Activated CD8-positive, alpha-beta memory T cell treated with anti-CD3 and anti-CD28 coated beads, Interleukin-2, amount 10 ng/mL, durations not matched to agents 7 days and 5 days (primary cell): ENCODE measurements at places on chromosomes 1 and 21.

- no peaks in the 10 kb centered on the region for H3K4me1 ChIP-seq
- no peaks in the 10 kb centered on the region for H3K36me3 ChIP-seq
- H3K4me3 ChIP-seq = no peak overlapping the region
- DNase-seq = no peak
These were observed 15.6 kb downstream of the DDAH1 start for GRCh38 chr1:85449356-85449755.

DNA sequence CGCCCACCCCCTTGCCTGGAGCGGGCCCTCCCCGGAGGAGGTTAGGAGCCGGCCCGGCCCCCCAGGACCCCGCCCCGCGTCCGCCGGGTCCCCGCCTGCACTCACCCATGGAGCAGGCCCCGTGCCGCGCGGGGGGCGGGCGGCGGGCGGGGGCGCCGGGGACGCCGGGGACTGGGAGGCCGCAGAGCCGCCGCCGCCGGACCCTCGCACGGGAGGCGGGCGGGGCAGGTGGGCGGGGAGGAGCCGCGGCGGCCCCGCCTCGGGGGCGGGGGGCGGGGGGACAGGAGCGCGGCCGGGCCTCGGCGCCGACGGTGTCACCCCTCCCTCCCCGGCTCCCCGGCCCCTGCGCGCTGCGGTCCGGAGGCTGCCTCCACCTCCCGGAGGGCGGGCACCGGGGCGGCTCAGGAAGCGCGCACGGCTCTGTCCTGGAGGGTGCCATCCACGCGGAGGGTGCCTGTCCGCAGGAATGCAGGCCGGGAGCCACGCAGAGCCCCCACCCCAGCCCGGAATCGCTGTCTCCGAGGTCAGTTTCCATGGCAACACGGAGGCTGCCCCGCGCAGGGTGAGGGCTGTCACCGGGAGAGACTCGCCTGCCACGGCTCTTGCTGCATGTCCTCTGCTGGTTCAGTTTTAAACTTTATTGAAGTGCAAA lies 5.9 kb upstream of the PLEKHG5 start:
- H3K27ac ChIP-seq = no peak overlapping the region
- H3K36me3 ChIP-seq = no peaks in the 10 kb centered on the region
- peak; percentile 60 for DNase-seq
- H3K4me1 ChIP-seq = peaks cover 3% of the 10 kb centered on the region
- peaks cover 29% of the 10 kb centered on the region for H3K27me3 ChIP-seq
- H3K4me3 ChIP-seq = peak overlapping the region; percentile 52

DNA sequence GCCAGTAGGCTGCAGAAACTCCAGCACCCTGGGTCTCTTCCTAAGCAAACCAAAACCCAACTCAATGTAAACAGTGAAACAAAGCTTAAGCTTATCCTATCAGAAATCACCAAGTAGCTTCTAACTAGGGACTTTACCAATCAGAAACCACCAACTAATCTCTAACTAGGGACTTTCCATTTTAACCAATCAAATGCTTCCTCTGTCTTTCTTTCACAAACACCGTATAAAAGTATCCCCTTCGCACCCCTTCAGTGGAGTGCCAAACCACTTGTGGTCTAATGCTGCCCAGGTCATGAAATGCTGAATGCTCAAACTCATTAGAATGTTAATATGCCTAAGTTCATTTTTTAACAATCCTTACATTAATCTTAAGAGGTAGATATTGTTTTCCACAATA lies 250.5 kb upstream of the DUSP10 start:
- H3K4me1 ChIP-seq = peaks cover 55% of the 10 kb centered on the region
- no peak for DNase-seq
- no peak overlapping the region for H3K27ac ChIP-seq
- H3K4me3 ChIP-seq = no peak overlapping the region
- H3K27me3 ChIP-seq = peaks cover 2% of the 10 kb centered on the region

- H3K27ac ChIP-seq = no peak overlapping the region
- peaks cover 29% of the 10 kb centered on the region for H3K4me1 ChIP-seq
- H3K4me3 ChIP-seq = no peak overlapping the region
- DNase-seq = no peak
- peaks cover 12% of the 10 kb centered on the region for H3K36me3 ChIP-seq
These were observed 46.3 kb downstream of the DOP1B start for GRCh38 chr21:36202726-36203602.

- H3K36me3 ChIP-seq = peaks cover 62% of the 10 kb centered on the region
- DNase-seq = peak; percentile 76
- H3K27ac ChIP-seq = peak overlapping the region; percentile 85
- H3K4me1 ChIP-seq = peaks cover 40% of the 10 kb centered on the region
- no peaks in the 10 kb centered on the region for H3K27me3 ChIP-seq
- peak overlapping the region; percentile 46 for H3K4me3 ChIP-seq
These were observed 402.5 kb downstream of the PTPRC start for GRCh38 chr1:199041173-199041914.

GRCh38 chr1:3695326-3696217 lies 43.3 kb downstream of the TP73 start:
- H3K27ac ChIP-seq = no peak overlapping the region
- no peak overlapping the region for H3K4me3 ChIP-seq
- no peaks in the 10 kb centered on the region for H3K36me3 ChIP-seq
- no peaks in the 10 kb centered on the region for H3K27me3 ChIP-seq

GRCh38 chr21:42618707-42619102 lies 34.7 kb upstream of the PDE9A start:
- H3K4me1 ChIP-seq = no peaks in the 10 kb centered on the region
- no peaks in the 10 kb centered on the region for H3K36me3 ChIP-seq
- no peak overlapping the region for H3K27ac ChIP-seq
- peaks cover 42% of the 10 kb centered on the region for H3K27me3 ChIP-seq

GRCh38 chr1:199010933-199011332 lies 372.1 kb downstream of the PTPRC start:
- no peak overlapping the region for H3K27ac ChIP-seq
- H3K4me1 ChIP-seq = peaks cover 48% of the 10 kb centered on the region
- peaks cover 3% of the 10 kb centered on the region for H3K27me3 ChIP-seq
- no peak overlapping the region for H3K4me3 ChIP-seq
- DNase-seq = no peak
- peaks cover 46% of the 10 kb centered on the region for H3K36me3 ChIP-seq

- DNase-seq = no peak
- H3K27me3 ChIP-seq = no peaks in the 10 kb centered on the region
- peaks cover 69% of the 10 kb centered on the region for H3K36me3 ChIP-seq
- H3K4me1 ChIP-seq = peaks cover 95% of the 10 kb centered on the region
- H3K27ac ChIP-seq = peak overlapping the region; percentile 73
These were observed 9.5 kb downstream of the RUNX3 start for GRCh38 chr1:24920533-24920925.

GRCh38 chr1:145871994-145872924 lies 13.4 kb upstream of the PIAS3 start:
- peak overlapping the region; percentile 41 for H3K27ac ChIP-seq
- peak overlapping the region; percentile 73 for H3K4me3 ChIP-seq
- peak; percentile 70 for DNase-seq
- peaks cover 41% of the 10 kb centered on the region for H3K27me3 ChIP-seq
- H3K4me1 ChIP-seq = peaks cover 17% of the 10 kb centered on the region
- no peaks in the 10 kb centered on the region for H3K36me3 ChIP-seq

GRCh38 chr1:234608911-234609690 lies 877 bp downstream of the IRF2BP2 start:
- H3K4me1 ChIP-seq = peaks cover 51% of the 10 kb centered on the region
- no peaks in the 10 kb centered on the region for H3K27me3 ChIP-seq
- H3K27ac ChIP-seq = peak overlapping the region; percentile 86
- H3K36me3 ChIP-seq = peaks cover 40% of the 10 kb centered on the region
- DNase-seq = peak; percentile 82

DNA sequence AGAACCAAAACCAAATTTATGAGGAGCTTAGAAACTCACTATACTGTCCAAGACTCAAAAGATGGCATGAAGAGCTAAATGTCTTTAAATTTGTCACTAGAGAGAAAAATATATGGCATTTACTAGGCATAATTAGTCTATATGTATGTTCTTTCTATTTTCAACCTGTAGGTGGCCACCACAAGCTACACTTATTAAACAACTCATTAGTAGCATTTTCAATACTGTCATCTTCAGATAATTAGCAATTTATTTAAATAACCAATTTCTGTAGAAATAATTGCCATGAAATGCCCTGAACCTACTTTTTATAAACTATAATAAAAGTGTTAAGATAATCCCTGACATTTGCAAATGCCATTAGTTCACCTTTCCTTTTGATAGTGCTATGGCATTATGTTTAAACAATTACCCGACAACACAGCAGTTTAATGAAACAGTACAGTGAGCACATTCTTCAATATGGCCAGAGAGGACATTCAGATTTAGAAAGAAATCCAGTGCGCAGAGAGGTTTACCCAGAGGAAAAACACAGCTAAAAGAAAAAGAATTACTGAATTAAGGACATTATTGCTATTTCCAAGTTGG lies 522.5 kb downstream of the PTBP2 start:
- no peak overlapping the region for H3K4me3 ChIP-seq
- no peak for DNase-seq
- no peaks in the 10 kb centered on the region for H3K27me3 ChIP-seq

DNA sequence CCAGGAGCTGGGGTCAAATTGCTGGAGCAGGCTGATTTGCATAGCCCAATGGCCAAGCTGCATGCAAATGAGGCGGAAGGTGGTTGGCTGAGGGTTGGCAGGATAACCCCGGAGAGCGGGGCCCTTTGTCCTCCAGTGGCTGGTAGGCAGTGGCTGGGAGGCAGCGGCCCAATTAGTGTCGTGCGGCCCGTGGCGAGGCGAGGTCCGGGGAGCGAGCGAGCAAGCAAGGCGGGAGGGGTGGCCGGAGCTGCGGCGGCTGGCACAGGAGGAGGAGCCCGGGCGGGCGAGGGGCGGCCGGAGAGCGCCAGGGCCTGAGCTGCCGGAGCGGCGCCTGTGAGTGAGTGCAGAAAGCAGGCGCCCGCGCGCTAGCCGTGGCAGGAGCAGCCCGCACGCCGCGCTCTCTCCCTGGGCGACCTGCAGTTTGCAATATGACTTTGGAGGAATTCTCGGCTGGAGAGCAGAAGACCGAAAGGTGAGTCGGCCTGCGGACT lies at the start of gene GADD45A:
Gene GADD45A, plus strand, starts transcription at position 135 of the 491 bp plus-strand sequence. Its CDS starts 294 bp downstream, at position 429.
- no peaks in the 10 kb centered on the region for H3K27me3 ChIP-seq
- peaks cover 38% of the 10 kb centered on the region for H3K4me1 ChIP-seq
- H3K36me3 ChIP-seq = peaks cover 26% of the 10 kb centered on the region
- H3K27ac ChIP-seq = peak within 1 kb of the TSS; percentile 99
- peak within 1 kb of the TSS; percentile 96 for H3K4me3 ChIP-seq
- peak; percentile 99 for DNase-seq

DNA sequence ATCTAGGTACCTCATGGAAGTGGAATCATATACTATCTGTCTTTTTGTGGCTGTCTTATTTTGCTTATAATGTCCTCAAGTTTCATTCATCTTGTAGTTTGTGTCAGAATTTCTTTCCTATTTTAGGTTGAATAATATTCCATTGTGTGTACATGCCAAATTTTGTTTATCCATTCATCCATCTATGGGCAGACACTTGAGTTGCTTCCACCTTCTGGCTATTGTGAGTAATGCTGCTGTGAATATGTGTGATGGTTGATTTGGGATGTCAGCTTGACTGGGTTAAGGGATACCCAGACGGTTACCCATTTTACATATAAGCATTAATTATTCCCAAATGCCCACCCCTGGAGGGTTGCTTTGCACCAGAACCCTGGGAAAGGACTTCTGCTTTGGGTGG lies 477.5 kb downstream of the PTPRU start:
- no peak overlapping the region for H3K4me3 ChIP-seq
- H3K36me3 ChIP-seq = peaks cover 3% of the 10 kb centered on the region
- H3K4me1 ChIP-seq = peaks cover 50% of the 10 kb centered on the region
- no peak overlapping the region for H3K27ac ChIP-seq
- no peak for DNase-seq
- H3K27me3 ChIP-seq = no peaks in the 10 kb centered on the region

DNA sequence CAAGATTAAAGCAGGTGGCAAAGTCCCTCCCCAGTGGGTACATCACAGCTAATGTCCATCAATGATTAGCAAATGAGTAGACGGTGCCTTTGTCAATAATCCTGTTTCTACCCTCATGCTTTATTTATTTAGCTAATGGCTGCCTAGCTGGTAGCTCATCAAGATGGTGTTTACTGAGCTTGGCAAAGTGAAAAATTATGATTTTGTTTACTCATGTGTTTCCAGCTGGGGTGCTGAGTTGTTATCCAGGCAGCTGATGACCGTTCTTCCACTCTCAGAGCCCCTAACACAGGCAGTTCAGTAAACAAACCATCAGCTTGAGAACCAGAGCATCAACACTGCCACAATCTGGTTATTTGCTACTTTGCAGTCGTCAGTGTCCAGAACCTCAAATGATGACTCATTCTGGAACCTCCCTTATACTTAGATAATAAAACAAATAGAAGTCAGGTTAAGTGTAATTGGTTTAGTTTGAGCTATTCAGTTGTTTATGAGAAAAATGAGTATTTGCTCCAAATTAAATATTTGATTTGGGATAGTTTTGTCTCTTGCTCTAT lies 163.9 kb downstream of the ST6GALNAC5 start:
- no peak overlapping the region for H3K27ac ChIP-seq
- peaks cover 7% of the 10 kb centered on the region for H3K27me3 ChIP-seq
- H3K4me1 ChIP-seq = no peaks in the 10 kb centered on the region
- H3K4me3 ChIP-seq = no peak overlapping the region
